Right cardiac atrium (tissue), 5 donors: ENCODE measurements at places on chromosomes 1 and 21. TPM values are rescaled to one million over a fixed set of nuclear protein-coding genes. Genes with fewer than 3 reads are reported as not detected.

GRCh38 chr1:11525151-11525505 lies 46.2 kb downstream of the DISP3 start:
- DNase-seq, result no peak

GRCh38 chr1:200673952-200674823 lies 4.5 kb upstream of the DDX59 start:
- no peak for DNase-seq

DNA sequence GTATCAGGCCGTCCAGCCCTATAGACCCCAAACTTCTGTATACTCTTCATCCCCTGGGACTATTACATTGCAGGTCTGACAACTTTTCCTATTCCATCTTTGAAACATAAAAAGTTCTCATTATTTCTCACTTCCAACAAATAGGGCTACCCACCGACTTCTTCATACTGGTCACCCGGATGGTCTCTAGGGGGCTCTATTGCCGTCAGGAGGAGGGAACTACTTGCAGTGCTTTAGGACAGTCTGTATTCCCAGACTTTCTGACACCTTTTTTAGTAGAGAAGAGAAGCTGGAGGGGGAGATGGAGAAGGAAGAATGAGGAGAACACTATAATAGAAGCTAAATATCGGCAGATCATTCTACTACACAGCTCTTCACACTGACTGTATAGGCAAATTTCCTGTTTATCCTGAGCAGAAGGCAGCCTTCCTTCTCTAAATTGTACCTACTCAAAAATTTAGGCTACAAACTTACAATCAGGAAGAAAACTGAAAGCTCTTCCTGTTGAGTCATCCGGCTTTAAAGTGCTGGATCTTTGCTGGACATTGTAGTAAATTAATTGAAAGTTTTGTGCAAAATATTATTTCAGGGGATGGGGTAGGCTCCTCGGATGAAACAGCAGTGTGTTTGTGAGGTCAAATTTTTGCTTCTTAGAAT lies 54.6 kb downstream of the CDC7 start:
- no peak for DNase-seq

DNA sequence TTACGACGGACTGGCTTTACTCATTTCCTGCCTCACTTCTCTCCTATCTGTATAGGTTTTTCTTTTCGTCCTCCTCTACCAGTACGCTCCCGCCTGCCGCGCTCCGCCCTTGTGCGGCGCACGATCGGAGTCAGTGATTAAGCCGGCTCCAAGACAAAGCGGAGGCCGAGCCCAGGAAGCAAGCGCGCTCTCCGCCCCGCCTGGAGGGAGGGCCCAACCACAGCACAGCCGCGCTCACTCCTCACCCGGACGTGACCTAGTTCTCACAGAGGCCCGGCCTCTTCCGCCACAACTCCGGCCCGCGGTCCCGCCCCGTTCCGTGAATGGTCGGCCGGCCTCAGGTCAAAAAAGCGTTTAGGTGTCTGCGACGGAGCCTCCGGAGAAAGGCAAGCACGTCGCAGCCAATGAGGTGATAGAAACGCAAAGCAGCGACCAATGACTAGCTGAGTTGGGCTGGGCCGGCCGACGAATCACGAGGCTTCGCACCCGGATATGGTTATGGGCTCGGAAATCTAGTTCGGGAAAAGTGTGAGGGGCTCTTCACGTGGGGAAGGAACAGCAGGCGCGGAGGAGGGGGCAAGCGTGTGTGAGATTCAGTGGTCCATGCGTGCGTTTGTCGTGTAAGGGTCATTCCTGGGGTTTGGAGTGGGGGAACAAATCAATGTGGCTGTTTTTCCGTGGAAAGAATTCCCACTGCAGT lies at the start of gene METTL13:
Gene METTL13 (plus strand): TSS at position 485 of the 700 bp plus-strand sequence. CDS start 308 bp downstream, outside the sequence.
- peak; percentile 99 for DNase-seq

- DNase-seq, result no peak
Observed at GRCh38 chr1:210624722-210625121, 296.0 kb downstream of the HHAT start.

DNA sequence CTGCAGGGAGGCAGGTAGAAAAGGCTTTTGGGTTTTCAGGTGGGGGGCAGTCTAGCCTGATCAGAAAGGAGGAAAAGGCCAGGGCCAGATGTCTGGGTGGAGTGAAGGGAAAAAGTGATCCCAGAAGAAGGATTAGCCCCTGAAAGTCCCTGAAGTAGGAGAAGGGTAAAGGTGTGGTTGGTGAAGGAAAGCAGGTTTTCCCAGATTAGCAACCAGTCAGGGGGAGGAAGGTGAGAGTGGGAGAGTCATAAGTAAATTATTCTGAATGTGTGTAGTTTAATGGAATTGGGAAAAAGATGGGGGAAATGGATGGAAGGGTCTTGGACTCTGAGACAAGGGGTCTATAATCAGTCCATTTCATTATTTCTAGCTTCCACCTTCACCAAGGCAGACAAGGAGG lies 647 bp upstream of the SPRR1A start:
- DNase-seq, result no peak

DNA sequence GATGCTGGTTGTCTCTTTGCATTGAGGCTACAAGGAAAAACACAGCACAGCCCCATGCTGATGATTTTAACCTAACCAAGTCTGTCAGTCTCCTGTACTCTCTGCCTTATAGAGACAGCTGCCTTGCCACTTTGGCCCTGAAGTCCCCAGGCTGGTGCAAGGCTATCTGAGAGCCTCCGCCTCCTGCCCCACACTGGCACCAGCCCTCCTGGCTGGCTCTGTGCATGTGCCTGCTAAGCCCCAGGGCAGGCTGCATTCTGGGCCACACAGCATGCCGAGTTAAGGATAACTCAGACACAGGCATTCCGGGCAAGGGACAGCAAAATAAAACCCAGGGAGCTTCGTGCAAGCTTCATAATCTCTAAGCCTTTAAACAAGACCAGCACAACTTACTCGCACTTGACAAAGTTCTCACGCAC lies 910 bp downstream of the RUNX1 start:
- DNase-seq, result peak; percentile 59

- no peak for DNase-seq
Observed at GRCh38 chr1:15852036-15852827, 4.7 kb downstream of the SPEN start.

DNA sequence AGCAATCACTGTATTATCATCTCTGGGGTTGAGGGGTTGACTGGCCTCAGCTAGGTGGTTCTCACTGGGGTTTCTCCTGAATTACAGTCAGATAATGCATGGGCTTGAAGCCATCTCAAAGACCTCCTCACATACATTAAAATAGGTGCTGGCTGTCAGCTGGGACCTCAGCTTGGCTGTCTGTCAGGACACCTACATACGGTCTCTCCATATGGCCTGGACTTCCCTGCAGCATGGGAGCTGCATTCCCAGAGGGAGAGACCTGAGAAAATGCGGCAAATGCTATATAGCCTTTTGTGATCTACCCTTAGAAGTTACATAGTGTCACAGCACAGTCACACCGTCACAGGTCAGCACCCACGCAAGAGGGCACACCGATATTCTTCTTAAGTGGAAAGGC lies 93.6 kb downstream of the TSEN15 start:
- no peak for DNase-seq

DNA sequence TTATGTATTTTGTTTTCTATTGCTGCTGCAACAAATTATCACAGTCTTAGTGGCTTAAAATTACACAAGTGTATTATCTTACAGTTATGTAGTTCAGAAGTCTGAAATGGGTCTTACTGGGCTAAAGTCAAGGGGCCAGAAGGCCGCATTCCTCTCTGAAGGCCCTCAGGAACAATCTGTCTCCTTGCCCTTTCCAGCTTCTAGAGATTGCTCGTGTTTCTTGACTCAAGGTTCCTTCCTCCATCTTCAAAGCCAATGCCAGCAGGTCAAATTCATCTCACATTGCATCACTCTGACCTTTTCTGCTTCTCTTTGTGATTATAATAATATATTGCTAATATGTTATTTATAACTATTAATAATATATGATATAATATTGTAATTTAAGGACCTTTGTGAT lies 97.1 kb downstream of the DIRAS3 start:
- DNase-seq, result no peak

- DNase-seq, result no peak
Observed at GRCh38 chr21:31550070-31550469, 109.4 kb upstream of the SOD1 start.

GRCh38 chr1:1290238-1290731 lies 10.0 kb downstream of the SCNN1D start:
- DNase-seq, result peak; percentile 60

DNA sequence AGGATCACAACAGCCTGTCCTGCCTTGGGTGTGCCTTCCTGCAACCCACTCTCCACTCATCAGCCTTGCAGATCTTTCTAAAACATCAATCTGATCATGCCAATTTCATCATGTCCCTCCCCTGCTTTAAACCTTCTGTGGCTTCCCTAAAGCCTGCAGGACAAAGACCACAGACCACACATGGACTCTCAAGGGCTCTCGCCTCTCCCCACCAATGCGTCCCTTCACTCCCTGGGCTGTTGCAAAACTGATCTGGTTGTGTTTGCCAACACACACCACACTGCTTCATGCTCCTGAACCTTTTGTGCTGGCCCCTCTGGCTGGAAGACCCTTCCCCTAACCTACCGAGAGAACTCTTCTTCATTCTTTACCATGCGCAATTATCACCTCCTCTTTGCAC lies 72.4 kb downstream of the ITPKB start:
- no peak for DNase-seq

- DNase-seq, result no peak
Observed at GRCh38 chr1:17633654-17634053, 94.2 kb downstream of the ARHGEF10L start.

DNA sequence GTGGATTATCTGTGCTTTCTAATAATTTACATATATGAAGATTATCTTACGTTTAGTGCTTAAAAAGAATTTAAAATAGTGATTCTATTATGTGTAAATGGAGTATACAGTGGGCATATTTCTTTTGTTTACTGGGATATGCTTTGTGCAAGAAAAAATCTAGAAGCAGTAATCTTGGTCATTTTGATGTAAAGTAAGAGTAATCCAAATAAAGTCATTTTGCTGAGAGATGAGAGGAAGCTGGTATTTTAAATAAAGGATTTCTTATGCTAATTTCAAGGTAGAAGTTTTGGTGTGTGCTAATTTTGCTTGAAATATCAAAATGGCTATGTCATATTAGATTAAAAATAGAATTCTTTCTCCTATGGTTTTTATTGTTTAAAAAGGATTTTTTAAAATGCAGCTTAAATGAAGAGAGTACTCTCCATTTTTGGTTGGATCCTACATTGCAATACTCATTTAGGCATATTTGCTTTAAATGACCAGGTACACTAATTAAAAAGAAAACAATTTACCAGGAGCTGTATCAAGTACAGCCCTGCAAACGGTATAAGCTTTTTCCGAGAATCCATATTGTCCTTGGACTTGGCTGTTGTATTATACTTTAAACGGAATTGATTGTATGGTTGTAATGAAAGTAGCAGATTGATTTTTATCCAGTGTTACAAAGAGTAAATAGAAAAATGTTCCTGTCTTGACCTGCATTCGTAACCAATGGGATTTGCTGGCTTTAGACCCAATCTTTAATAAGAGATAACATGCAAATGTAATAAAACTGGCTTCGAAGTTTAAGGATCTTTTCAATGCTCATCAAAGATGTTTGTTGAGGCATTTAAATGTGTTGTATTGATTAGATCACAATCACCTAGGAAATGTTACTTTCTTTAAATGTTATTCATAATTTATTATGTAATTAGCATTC lies 574.7 kb downstream of the USP25 start:
- no peak for DNase-seq

SPRR2G gene
- total RNA-seq, result not detected

CD247 gene
- 1.5 TPM for total RNA-seq

MSH4 gene
- total RNA-seq, result 0.43 TPM

PGLYRP4 gene
- not detected for total RNA-seq

OR2L3 gene
- total RNA-seq, result not detected

LCE1D gene
- total RNA-seq, result not detected

EEIG2 gene
- 7.2 TPM for total RNA-seq
